ENCODE measurements at places on chromosomes 5 and 9.

GRCh38 chr5:118698774-118699173 lies 289.6 kb downstream of the DTWD2 start:
- no peak for DNase-seq

DNA sequence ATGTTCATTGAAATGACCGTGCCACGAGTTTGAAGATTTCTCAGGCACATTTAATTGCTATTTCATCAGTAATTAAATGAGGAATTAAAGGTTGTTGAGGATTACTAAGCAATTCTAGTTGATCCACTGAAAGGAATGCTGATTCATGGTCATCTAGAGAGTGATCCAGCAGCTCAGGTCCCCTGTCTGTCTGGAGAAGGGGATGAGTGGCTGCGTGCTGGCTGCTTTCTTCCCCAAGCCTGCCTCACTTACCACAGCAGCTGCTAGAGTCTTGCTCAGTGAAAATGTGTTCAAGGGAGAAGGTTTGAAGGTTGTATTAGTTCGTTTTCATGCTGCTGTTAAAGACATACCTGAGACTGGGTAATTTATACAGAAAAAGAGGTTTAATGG lies 7.8 kb upstream of the TGFBI start:
- DNase-seq = no peak

DNA sequence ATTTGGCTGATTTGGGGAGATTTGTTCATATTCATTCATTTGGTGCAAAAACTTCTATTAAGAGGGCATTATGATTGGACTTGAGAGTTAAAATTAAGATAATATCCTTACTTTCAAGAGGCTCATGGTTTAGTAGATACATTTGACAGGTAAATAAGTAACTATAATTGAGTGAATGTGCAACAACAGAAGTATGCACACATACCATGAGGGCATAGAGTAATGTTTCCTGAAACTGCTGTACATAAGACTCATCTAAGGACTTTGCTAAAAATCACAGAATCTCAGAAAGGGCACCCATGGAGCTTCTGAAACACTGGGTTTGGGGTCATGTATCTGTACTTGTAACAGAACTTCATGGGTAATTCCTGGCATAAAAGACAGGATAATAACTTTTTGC lies 70.1 kb upstream of the PPP2R2B start:
- no peak for DNase-seq

GRCh38 chr5:107418071-107418470 lies 252.7 kb downstream of the EFNA5 start:
- no peak for DNase-seq

DNA sequence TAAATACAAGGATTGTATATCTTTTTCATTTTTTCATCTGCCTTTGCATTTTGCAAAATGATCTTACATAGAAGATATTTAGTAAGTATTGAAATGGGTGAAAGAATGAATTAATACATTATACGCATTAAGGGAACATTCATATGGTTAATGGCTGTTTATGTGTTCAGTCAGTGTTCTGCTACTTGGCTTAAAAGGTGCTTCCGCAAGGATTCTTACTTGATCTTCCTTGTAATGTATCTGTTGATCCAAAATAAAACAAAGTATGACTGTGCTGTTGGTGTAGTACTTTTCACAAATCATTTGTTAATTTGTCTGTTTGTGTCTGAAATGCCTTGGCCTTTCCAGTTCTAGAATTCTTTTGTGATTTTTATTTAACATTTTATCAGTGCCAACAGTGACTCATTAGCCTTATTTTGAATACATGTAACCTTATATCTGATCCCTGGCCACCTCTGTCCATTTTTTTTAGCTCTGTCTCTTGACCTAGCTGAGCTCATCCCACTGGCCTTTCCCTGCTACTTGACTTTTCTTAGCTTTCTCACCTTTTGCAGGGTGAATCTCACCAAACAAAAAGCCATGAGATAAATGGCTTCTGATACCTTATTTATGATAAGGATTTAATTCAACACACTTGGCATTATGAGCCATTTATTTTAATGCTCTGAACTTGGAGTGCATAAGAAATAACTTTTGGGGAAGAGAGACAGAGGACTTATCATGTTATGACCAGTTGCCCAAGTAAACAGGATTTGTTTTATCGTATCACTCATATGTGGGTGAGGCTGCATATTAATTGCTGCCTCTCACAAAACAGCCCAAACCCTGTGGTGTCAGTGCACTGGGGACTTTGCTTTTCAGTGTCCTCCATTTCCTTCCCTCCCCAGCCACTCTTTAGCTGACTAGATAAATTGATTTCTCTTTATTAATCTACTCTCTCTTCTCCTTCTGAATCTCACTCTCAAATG lies 340.3 kb downstream of the KDM4C start:
- DNase-seq = no peak

All from stimulated activated CD4-positive, alpha-beta T cell treated with anti-CD3 and anti-CD28 coated beads, Interleukin-4, amount 100 ng/mL, for 1 hour (primary cell).